ENCODE measurements at places on chromosomes 7 and 10.

GRCh38 chr10:35838054-35838453, 196.0 kb upstream of the FZD8 start:
- DNase-seq, result no peak

DNA sequence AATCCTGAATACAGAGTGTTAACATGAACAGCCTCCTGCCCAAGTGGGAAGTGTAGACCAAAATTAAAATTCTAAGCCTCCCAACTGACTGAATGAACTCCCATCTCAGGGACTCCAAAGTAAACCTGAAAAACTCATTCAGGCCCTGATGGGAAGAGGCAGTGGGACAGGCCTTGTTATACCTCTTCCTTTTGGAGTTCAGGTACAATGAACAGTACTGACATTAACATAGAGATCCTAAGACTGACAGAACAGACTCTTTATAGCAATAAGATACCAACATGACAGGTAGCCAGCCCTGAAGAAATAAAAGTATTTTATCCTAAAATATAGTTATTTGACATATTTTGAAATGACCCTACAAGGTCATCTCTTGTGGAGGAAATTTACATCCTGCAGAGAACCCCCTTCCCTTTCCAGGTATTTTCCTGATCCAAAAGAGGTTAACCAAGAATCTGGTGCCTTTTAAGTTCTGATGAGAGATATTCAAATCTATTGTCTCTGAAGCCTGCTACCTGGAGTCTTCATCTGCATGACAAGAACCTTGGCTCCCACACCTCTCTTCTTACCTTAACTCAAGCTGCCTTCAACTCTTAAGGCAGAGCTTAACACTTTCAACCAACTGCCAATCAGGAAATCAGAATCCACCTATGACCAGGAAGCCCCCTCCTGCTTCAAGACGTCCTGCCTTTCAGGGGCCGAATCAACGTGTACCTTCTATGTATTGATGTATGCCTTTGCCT, 103.3 kb upstream of the PFKP start:
- DNase-seq, result no peak

DNA sequence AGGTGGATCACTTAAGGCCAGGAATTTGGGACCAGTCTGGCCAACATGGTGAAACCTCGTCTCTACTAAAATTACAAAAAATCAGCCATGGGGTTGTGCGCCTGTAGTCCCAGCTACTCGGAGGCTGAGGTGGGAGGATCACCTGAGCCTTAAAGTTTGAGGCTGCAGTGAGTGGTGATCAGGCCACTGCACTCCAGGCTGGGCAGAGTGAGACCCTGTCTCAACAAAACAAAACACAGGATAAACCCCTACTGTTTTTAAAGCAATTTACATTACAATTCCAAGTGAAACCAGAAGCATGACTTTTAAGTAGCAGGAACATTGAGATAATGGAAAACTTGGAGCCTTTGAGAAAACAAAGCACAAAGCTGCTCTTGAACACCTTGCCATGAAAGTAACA, 92.4 kb upstream of the BTBD16 start:
- DNase-seq, result no peak

DNA sequence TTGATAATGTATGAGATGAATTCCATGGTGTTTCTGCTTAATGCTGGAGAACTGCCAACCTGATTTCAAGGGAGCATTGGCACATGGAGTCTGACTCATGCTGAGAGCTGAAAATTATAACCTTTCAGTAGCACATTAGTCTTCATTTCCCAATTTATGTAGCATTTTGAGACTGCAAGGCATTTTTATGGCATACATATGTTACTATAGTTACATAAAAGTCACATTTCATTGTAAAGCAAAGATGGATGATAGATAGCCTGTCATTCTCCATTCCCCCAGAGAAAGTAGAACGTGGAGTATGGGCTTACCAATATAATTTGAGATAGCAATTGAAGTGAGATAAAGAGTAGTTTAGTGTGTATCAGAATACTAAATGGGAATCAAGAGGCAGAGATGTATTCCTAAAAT, 103.1 kb downstream of the SLC16A9 start:
- no peak for DNase-seq

- no peak for DNase-seq
Observed at GRCh38 chr7:22116451-22117030, 170.8 kb upstream of the CDCA7L start.

DNA sequence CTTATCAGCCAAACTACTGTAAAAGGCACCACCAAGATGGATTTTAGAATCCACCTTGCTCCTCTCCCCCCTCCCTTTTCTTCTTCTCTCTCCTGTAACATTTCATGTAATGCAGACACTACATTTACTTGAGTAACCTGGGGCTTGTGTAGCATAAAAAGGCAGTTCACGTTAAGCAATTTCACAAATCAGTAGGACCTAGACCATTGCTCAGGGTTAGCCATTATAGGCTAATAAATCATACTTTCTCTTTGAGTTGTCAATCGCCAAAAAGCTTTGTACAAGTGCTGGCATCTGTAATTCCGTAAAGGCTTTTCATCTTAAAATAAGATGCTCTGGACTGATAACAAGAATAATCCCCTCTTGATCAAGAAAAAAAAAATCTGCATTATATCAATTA, 224.7 kb downstream of the GLI3 start:
- DNase-seq, result no peak

DNA sequence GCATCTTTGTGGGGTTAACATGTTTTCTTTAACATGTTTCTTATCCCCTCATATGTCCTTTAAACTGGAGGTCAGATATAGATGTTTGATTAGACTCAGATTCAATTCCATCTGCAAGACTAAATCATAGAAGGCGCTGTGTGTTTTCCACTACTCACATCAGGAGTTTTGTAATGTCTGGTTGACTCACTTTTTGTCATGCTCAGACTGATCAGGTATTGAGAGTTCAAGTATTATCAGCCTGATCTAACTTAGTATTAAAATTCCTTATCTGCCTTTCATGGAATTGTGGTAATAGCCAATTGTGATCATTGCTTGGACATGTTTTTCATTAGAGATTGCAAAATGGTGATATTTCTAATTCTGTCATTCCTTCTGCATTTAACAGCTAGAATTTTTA, 30.2 kb downstream of the ENTPD7 start:
- no peak for DNase-seq

DNA sequence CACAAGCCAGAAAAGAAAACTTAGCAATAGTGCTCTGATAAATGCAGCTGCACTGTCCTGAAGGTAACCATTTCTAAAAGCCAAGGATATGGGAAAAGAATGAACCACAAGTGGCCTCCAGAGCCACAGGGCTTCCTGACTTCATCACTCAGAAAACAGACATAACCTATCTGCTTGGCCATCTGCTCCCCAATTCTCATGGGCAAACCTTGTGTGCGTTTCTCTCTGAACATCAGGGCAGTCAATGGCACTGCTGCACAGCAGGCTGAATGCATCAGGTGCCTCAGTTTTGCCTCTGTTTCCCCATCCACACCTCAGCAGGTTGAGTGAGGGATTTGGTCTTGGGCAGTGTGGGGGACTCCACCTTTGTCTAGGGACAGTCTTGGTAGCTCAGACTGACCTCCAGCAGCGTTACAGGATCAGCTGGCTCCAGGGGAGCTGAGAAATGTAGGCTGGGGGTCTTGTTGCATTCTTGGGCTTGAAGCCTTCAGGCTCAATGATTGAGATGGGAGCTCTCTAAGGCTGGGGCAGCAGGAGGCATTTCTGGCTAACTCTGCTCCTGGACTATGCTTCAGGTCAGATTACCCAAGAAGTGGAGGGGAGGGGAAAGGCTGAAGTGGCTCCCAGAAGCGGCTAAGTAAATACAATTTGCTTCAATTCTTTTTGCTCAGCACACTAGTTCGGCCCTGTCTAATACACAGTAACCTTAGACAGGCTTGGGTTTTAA, 23.6 kb upstream of the PDLIM1 start:
- DNase-seq, result no peak

DNA sequence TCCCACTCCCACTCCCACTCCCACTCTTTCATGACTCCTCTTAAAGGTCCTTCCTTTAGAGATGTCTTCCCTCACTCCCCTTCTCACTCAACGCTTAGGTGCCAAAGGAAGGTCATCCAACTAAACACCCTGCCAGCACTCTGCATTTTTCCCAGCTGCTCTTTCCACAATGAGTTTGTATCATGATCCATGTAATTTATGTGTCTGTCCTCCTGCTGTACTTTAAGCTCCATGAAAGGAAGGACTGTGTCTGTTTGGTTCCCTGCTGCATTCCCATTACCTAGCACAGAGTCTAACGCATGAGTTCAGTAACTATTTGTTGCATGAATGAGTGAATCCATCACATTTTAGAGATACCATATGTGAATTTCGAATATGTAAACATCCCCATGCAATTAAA, 252.7 kb downstream of the KIF20B start:
- no peak for DNase-seq

DNA sequence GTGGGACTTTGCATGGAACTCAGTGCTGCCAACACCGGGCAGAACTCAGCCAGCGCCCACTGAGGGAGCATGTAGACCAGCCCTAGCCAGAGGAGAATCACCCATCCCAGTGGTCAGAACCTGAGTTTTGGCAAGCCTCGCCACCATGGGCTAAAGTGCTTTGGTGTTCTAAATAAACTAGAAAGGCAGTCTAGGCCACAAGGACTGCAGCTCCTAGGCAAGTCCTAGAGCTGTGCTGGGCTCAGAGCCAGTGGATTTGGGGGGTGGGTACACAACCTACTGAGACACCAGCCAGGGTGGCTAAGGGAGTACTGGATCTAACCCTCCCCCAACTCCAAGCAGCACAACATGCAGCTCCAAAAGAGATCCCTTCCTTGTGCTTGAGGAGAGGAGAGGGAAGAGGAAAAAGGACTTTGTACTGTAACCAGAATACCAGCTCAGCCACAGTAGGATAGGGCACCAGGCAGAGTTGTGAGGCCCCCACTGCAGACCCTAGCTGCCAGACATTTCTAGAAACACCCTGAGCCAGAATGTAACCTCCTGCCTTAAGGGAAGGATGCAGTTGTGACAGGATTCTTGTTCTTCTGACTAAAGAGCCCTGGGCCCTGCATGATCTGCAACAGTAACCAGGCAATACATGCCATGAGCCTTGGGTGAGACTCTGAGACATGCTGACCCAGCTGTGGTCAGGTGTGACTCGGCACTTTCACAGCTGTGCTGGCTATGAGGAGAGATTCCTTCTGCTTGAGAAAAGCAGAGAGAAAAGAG, 24.4 kb downstream of the GSDME start:
- no peak for DNase-seq

DNA sequence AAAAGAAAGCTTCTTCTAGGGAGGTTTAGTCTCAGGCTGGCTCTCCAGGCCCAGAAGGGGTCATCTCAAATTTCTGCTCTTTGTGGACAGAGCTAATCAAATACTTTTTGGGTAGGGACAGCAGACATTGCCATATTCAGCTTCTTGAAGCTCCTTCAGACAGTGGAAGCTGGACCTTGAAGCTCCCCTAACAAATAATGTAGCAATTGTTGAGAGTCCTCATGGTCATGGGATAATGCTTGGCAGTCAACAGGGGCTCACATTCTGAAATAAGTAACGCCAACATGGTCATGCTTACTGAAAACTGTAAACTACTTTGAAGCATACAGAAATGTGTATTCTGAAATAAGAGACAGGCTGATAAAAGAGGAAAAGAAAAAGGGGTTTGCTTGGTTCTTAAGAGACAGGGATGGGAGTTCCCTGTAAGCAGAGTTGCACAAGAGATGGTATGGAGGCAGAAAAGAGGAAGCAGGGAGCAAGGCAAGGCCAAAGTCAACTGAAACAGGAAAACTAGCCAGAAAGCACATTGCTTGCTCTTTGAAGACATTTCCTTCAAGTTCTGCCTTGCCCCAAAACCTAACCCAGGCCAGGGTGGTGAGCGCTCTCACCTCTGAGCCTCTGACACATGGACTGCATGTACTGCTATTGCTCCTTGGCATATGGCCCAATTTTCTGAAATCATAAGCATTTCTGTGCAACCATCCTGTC, 53.1 kb upstream of the KMT2E start:
- DNase-seq, result no peak

- no peak for DNase-seq
Observed at GRCh38 chr10:108422286-108422685, 1257.8 kb upstream of the SORCS1 start.

GRCh38 chr7:157506268-157506667, 169.5 kb downstream of the DNAJB6 start:
- DNase-seq, result no peak

GRCh38 chr10:121260377-121260776, 337.9 kb downstream of the FGFR2 start:
- DNase-seq, result no peak

DNA sequence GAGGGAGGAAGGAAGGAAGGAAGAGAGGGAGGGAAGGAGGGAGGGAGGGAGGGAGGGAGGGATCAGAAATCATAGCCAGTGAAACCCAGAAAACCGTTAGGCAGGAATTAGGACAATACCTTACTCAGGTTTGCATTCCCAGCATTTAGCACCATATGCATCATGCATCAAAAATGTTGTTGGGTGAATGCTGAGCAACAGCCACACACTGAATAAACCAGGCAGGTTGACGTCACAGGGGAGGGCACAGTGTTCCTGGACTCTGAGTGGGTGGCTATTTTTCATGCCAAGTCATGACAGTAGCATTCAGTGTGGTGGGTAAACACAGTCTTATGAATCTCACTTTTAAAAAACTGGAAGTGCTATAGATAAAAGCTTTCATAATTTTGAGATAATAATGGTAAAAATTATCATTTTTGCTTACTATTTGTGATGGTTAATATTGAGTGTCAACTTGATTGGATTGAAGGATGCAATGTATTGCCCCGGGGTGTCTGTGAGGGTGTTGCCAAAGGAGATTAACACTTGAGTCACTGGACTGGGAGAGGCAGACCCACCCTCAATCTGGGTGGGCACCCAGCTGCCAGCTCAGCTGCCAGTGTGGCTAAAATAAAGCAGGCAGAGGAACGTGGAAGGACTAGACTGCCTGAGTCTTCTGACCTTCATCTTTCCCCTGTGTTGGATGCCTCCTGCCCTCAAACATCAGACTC, 199.1 kb upstream of the PRKCQ start:
- no peak for DNase-seq

- DNase-seq, result no peak
Observed at GRCh38 chr10:120541984-120542383, 85.0 kb downstream of the PLPP4 start.

DNA sequence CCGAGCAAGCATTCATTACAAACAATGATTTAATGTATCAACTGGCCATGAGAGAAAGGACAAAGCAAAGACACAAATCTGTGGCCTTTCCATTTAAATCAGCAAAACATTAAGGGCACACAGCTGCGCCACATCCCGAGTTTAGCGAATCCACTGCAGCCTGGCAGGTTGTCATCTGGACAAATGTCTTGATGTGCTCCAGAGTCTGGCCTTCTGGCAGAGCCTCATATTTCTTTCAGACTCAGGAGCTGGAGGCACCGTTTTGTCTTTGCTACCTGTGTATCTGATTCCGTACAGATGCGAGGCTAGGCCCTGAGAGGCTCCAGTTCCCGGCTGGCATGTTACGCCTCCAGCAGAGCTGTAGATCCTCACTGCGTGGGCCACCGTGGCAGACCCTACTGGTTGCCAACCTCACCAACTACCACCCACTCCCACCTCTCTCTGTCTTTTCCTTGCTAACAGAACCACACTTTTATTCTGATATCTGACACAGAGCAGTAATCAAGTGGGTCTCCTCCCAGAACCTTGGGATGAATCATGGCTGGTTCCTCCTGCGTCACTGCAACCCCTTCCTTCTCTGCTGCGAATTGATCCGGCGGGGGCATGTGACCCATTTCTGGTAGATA, 40.9 kb upstream of the EFCAB10 start:
- no peak for DNase-seq

- no peak for DNase-seq
Observed at GRCh38 chr10:70673043-70673928, 980 bp downstream of the ADAMTS14 start.
